D721Med (cell line): ENCODE measurements at places on chromosomes 7 and 10.

GRCh38 chr7:107660381-107661080, at the start of gene SLC26A4:
TSS of gene SLC26A4 (plus strand) at chr7:107660828. CDS start at chr7:107661642, 814 bp downstream.
- no peak for DNase-seq

DNA sequence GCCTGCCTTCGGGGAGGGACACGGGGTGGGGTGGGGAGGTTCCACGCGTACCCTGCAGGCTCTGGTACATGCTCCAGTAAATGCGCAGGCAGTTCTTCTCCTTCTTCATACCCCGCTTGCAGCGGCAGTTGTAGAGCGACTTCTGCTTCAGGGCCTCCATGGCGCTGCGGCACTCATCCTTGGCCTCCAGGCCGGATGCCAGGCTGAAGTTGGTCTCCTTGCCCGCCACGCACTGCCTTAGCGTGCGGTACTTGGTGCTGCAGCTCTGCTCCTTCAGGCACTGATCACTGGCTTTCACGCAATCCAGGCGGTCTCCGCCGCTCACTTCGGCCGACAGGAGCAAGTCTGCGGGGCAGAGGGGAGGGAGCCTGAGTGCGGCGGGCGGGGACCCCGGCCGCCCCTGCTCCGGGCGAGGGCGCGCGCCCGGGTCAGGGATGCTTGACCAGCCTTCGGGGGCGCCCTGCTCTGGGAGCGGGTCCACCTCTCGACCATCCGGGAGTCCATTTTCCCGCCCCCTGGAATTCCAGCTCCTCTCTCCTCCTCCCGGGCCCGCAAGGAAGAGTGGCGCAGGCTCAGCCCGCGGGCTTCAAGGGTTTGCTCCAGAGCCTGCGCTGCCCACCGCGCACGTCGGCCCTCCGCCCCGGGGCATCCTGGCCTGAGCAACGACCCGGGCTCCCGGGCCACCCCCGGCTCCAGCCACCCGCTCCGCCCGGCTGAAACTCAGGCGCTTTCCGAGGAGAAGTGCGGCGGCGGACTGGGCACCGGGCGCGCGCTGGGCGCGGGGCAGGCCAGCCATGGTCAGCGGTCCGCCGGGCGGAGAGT, 2.0 kb downstream of the GFRA1 start:
- DNase-seq = no peak

DNA sequence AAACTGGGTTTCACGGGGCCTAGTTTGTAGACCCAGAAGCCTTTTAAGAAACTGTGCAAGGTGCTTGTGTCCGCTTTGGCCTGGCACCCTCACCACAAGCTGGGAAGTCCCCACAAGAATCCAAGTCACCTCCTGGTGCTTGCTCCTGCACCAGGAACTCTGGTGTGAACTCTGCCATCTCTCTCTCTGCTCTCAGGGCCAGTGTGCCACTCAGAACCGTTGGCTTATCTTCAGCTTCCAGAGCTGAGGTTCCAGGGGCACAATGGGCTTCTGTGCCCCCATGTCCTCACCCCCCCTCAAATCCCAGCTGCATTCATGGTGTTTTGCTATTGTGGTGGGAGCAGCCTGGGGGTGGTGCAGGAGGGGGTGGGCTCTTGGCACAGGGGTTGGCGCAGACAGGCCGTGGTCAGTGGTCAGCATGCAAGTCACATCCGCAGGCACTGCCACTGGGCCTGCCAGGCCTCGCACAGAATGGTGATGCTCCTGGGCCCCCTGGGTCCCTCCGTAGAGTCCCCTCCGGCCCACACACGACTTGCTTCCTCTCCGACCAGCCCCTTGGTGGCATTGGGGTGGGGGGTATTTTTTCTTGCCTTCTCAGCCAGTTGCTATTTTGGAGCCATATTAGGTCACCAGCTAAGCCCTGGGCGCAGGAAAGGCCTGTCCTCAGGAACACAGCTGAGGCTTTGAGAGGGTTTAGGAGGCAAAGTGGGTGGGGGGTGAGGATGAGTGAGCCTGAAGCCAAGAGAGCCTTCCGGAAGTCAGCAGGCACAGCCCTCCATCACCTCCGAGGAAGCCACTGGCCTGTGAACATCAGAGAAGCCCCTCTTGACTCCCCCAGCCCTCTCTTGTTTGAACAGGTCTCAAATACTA, 3.0 kb downstream of the ZCCHC24 start:
- no peak for DNase-seq

- DNase-seq = peak; percentile 54
Observed at GRCh38 chr10:89414146-89414878, at the start of gene IFIT5. TSS of gene IFIT5 (plus strand) at chr10:89414568. CDS start at chr10:89414799, 231 bp downstream.

GRCh38 chr7:76232698-76233097, 31.0 kb downstream of the SRRM3 start:
- DNase-seq = no peak
